Activated naive CD4-positive, alpha-beta T cell (primary cell): ENCODE measurements at places on chromosomes 2 and 18.

DNA sequence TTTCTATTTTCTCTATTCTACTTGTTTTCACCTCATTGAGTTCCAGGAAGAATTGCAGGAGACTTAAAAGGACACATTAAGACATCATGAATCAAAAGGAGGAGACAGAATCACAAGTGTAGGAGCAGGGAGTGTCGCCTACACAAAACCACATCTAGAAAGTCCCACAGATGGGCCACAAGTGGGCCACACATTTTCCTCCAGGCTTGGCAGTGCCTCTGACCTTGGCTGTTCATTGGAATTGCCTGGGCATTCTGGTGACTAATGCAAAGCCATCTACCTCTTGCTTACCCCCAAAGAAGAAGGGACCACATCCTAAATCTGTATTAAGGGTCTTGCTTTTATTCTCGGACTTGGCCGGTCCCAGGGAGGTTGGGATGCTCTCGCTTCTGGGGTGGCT, 103.6 kb downstream of the KLHL29 start:
- DNase-seq: no peak

- no peak for DNase-seq
These were observed 518.3 kb downstream of the XIRP2 start for GRCh38 chr2:167406558-167406957.

GRCh38 chr18:55322178-55322735, 265.7 kb downstream of the TCF4 start:
- DNase-seq: no peak

- DNase-seq: no peak
These were observed 1858.4 kb upstream of the PIK3C3 start for GRCh38 chr18:40096675-40097074.

DNA sequence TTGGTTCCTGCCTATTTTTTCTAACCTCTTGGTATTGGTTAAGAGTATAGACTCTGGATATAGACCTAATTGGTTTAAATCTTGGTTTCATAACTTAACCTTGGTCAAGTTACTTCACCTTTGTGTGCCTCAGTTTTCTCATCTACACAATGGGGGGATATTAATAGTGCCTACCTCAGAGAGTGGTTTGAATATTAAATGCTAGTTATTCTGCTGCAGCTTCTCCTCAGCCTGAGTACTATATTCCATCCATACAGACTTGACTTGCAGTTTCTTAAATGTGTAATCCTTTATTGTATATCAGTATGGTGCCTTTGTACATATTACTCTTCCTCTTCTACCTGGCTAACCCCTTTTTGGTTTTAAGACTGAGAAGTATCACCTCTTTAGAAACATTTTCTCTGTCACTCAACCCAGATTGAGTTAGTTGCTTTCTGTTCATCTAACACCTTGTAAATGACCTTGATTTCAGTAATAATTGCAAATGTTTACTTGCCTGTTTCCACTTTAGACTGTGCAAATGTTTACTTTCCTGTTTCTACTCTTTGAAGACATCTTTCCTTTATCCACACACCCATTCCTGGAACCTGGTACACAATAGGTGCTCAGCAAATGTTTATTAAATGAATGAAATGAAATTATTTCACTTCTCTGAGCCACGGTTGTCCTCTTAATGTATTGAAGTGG, 6.6 kb downstream of the ACVR2A start:
- DNase-seq: no peak

DNA sequence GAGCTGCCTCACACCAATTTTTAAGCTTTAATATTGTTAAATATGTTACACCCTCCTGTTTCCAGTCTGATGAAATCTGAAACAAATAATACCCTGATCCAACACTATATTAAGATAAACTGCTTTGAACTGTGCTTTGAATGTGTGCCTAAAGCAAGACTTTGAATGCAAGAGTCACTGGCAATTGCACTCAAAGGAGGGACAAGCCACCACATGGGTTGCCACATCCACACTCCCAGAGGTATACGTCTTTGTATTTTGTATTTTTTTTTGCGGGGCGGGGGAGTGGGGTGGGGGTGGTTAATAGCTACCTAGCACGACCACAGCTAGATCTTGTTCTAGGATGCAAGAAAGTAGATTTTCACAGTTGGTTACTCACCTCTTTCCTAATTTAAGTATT, 1.8 kb upstream of the ZEB2 start:
- DNase-seq: no peak

DNA sequence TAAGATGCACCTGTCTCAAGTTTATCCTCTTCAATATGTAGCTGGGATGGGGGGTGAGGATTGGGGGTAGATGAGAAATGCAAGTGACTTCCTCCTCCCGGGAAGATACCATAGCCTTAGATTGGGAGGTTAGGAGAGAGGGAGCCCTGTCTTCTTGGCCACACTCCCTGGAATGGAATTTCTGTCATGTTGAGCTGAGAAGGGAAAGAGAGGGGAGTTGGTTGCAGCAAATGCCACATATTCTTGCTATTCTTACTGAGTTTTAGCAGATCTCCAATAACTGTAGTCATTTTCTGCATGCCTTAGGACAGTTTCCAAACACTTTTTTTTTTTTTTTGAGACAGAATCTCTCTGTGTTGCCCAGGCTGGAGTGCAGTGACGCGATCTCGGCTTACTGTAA, 35.9 kb downstream of the TAF4B start:
- DNase-seq: no peak

GRCh38 chr2:171551836-171552235, 29.6 kb downstream of the CYBRD1 start:
- no peak for DNase-seq

- no peak for DNase-seq
These were observed 167.5 kb downstream of the AKAIN1 start for GRCh38 chr18:5029592-5029991.
